Upper lobe of right lung (tissue), 1 donor: ENCODE measurements at places on chromosomes 1 and 21. TPM values are rescaled to one million over a fixed set of nuclear protein-coding genes. Genes with fewer than 3 reads are reported as not detected.

- no peaks in the 10 kb centered on the region for H3K27me3 ChIP-seq
- no peak overlapping the region for H3K4me3 ChIP-seq
- no peaks in the 10 kb centered on the region for H3K4me1 ChIP-seq
- no peak for DNase-seq
- H3K36me3 ChIP-seq: no peaks in the 10 kb centered on the region
Observed at GRCh38 chr21:42505090-42505726, 8.4 kb upstream of the SLC37A1 start.

The ITPKB gene
- 44.1 TPM for total RNA-seq

- no peak overlapping the region for H3K27ac ChIP-seq
- H3K36me3 ChIP-seq: no peaks in the 10 kb centered on the region
- H3K4me3 ChIP-seq: no peak overlapping the region
- H3K4me1 ChIP-seq: no peaks in the 10 kb centered on the region
Observed at GRCh38 chr1:22420455-22421053, 31.1 kb upstream of the ZBTB40 start.

The FAM72C gene
- not detected for total RNA-seq

GRCh38 chr21:36321325-36322082, 1.5 kb downstream of the MORC3 start:
- H3K27me3 ChIP-seq: no peaks in the 10 kb centered on the region
- H3K4me1 ChIP-seq: peaks cover 42% of the 10 kb centered on the region
- peak overlapping the region; percentile 98 for H3K27ac ChIP-seq
- DNase-seq: no peak

DNA sequence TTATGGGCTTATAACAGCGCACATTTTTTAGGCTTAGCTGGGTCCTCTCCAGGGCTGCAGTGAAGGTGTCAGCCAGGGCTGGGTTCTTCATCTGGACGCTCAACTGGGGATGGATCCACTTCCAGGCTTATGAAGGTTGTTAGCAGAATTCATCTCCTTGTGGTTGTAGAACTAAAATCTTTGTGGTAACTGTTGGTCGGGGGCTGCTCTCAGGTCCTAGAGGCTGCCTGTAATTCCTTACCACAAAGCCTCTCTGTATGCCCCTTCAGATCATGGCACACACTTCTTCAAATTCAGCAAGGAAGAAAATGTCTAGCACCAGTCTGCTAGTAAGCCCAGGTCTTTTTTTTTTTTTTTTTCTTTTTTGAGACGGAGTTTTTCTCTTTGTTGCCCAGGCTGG, 40.9 kb upstream of the EPS8L3 start:
- no peaks in the 10 kb centered on the region for H3K36me3 ChIP-seq
- DNase-seq: peak; percentile 2
- no peaks in the 10 kb centered on the region for H3K27me3 ChIP-seq
- H3K4me1 ChIP-seq: peaks cover 39% of the 10 kb centered on the region
- no peak overlapping the region for H3K4me3 ChIP-seq

GRCh38 chr1:22143065-22144033, at the start of gene WNT4:
Gene WNT4 (minus strand): TSS chr1:22143097. CDS start chr1:22142922, 175 bp downstream.
- H3K27ac ChIP-seq: no peak within 1 kb of the TSS
- peak within 1 kb of the TSS; percentile 54 for H3K4me3 ChIP-seq
- no peaks in the 10 kb centered on the region for H3K36me3 ChIP-seq
- peaks cover 13% of the 10 kb centered on the region for H3K4me1 ChIP-seq
- DNase-seq: peak; percentile 81

DNA sequence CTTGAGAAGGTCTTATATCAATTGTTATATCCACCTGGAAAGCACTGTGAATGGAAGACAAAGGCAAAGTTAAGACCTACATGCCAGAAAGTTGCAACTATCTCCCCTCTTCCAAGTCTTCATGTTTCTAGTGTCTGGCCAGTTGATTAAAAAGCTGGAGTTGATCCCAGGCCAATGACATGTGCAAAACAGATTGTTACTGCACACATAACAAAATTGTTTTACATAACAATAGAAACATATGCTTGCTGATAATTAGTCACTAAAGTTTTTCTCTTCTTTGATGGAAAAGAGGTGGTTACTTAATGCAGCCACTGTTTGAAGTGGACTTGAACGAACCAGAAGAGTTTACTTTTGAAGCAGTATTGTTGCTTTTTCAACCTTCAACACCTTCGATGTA, 158.2 kb downstream of the TGFBR3 start:
- H3K36me3 ChIP-seq: no peaks in the 10 kb centered on the region
- peaks cover 39% of the 10 kb centered on the region for H3K4me1 ChIP-seq
- no peak for DNase-seq
- no peak overlapping the region for H3K27ac ChIP-seq
- no peak overlapping the region for H3K4me3 ChIP-seq

DNA sequence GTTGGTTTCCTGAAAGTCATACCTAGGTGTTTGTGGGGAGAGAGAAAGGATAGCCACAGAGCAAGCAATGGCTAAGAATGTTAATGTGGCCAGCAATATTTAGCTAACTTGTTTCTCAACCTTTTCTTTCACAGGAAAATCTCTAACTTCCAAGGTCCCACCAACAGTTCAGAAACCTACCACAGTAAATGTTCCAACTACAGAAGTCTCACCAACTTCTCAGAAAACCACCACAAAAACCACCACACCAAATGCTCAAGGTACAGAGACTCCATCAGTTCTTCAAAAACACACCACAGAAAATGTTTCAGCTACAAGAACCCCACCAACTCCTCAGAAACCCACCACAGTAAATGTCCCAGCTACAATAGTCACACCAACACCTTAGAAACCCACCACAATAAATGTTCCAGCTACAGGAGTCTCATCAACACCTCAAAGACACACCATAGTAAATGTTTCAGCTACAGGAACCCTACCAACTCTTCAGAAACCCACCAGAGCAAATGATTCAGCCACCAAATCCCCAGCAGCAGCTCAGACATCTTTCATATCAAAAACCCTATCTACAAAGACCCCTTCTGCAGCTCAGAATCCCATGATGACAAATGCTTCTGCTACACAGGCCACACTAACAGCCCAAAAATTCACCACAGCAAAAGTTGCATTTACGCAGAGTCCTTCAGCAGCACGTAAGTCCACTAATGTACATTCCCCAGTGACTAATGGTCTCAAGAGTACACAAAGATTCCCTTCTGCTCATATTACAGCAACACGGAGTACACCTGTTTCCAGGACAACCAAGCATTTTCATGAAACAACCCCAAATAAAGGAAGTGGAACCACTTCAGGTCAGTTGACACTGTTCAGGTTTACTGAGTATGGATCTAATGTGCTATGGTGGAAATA, 15.3 kb downstream of the CD55 start:
- H3K4me3 ChIP-seq: no peak overlapping the region
- H3K27ac ChIP-seq: peak overlapping the region; percentile 64
- no peaks in the 10 kb centered on the region for H3K27me3 ChIP-seq
- no peak for DNase-seq
- peaks cover 55% of the 10 kb centered on the region for H3K36me3 ChIP-seq
